HT1080 (cell line): ENCODE measurements at places on chromosomes 5 and 9. TPM values are rescaled to one million over a fixed set of nuclear protein-coding genes. Genes with fewer than 3 reads are reported as not detected.

DNA sequence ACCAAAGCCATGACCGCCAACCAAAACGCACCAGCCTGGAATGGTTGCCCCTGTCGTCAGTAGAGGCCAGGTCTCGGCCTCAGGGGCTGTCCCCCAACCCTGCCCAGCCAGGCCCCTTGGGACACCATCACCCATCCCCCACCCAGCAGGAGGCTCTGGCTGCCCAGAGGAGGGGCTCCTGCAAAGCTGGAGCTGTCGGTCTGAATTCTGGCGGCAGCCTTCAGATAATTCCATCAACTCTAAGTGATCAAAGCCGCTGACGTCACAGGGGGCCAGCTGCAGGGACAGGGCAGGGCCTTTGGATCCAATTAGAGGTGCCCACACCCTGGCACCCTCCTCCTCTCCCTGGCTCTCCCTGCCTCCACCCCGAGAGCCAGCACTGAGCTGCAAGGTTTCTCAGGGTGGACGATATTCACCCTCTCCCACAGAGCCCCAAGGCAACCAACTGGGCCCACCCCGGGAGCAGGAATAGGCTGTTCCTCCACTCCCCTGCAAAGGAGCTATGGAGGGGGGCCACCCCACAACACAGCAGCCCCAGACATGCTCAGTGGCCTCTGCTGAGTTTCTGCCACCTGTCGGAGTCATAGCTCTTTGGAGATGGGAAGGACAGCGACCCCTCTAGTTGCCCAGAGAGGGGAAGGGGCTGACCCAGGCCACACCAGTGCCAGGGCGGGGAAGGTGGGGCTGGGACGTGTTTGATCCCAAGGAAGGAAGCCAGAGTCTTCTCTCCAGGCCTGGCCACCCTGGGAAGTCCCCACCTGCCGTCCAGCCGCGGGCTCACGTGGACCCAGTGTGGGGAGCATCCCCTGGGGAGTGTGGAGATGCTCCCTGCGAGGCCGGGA is 78.4 kb downstream of the NTNG2 start:
- no peak for DNase-seq

DNA sequence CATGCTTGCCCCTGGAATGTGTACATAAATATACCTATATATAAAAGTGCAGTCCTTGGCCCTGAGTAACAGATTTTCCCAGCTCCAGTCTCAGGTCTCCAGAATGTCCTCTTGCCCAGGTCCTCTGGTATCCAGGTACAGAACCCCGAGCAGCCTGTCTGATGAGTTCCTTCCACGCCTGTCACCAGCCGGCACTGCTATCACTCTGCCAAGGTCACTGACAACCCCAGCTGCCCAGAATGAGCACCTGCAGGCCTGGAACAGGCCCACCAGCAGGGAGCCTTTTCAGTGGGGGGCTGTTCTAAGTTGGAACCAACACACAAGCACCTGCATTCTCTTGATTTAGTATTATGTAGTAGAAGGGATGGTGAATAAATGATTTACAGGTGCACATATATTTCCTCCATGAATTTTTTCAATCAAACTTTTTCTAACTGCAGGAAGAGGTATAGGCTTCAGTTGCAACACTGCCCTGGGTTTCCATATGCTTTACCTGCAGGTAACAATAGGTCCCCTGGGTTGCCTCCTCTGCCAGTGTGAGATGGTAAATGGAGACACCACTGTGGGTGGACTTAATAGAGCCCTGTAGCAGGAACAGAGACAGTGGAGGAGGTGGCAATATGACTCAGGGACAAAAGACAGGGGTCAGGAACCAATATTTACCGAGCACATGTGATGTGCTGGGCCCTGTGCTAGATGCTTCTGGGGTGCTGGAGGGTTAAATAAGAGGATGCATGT is 291.9 kb downstream of the SPOCK1 start:
- no peak for DNase-seq

DNA sequence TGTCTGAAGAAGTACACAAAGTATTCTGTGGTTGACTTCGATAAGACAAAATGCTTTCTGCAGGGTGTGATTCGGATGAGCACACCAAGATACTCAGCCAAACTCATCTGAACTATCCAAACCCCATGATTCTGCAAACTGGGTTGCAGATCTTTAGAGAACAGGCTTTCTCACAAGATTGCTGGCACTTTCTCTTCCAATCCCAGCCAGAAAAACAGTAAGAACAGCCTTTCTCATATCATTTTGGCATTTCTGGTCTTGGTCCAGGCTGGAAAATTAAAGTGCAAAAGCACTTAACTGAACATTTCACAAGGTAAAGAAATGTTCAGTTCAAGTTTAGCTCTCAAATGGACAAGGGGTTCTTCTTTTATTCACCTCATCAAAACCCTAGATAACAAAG is 269.1 kb downstream of the NR2F1-AS1 start:
- no peak for DNase-seq

DNA sequence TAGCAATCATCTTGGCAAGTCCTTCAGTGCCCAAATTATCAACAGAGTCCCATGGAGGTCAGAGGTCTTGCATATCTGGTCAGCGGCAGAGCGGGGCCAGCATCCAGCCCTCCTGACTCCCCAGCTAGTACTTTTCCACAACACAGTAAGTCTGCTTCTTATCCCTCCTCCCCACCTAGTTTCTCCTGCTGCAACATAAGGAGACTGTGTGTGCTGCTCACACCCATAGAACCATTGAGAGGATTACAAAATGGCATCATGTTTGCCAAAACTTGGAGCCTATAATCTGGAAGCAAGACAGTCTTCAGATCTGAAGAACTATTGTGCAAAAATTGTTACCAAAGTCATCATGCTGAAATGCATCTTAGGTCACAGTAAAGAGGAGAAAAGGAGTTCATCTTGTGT is 125.8 kb upstream of the ZNF366 start:
- no peak for DNase-seq

DNA sequence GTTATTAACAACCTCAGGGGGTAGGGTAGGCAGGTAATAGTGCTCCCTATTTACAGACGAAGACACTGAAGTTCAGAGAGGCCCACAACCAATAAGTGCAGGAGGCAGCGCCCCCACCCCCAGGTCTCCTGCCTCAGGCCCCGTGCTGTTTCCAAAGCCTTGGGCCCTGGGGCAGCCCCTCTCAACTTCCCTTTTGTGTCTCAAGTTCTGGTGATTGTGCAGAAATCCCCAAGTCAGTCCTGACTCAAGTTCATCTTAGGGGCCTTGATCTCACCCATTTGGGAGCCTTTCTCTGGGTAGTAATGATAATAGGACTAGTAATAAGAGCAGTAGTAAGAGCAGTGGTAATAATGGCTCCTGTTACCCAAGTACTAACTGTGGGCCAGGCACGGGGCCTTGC is 35.5 kb upstream of the ASS1 start:
- no peak for DNase-seq

DNA sequence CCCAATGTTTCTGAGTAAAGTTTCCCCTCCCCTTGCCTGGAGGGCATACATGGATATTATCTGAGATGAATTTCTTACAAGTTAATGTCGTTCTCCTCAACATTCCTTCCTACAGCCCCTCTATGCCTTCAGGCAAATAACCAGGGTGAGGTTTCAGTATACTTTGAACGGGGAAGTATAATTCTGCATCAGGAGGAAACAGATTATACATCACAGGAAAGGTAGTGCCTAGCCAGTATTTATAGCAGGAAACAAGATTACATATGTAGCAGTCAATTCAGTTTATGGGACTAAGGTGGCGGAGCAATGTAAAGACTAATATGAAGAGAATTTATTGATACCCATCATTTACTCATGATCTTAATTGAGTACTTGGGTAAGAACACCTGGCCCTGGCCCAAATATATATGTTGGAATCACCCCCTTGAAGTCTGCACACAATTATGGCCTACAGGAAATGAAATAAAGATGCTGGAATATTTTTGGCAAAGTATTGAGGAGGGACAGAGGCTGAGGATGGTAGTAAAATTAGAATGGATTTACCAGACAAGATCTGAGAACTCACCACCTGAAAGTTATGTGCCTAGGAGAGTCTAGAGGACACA is 661.1 kb downstream of the PTPRD start:
- DNase-seq = no peak

GRCh38 chr5:35337340-35338156 is 107.3 kb upstream of the PRLR start:
- DNase-seq = no peak

DNA sequence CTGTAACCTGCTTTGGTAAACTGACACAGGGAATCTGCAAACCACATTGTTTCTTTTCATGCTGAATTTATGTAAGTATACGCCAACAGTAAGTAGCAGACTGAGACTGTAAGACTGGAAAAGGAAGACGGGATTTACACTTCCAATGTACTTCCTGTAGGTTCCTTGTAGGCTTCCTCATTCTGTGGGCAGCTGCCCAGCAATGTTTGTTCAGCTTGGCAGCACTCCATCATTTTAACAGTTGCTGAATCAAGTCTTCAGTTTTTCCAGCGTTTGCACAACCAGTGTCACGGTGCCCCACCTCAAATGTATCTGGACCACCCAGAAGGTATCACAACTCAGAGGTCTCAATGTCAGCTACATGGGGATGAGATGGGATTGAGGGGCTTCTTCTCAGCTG is 232.6 kb downstream of the PRDM9 start:
- DNase-seq = no peak

GRCh38 chr5:56640763-56641406 is 174.5 kb upstream of the MAP3K1 start:
- DNase-seq = no peak

- no peak for DNase-seq
These were observed 12.0 kb upstream of the ASS1 start for GRCh38 chr9:130432796-130433167.

DNA sequence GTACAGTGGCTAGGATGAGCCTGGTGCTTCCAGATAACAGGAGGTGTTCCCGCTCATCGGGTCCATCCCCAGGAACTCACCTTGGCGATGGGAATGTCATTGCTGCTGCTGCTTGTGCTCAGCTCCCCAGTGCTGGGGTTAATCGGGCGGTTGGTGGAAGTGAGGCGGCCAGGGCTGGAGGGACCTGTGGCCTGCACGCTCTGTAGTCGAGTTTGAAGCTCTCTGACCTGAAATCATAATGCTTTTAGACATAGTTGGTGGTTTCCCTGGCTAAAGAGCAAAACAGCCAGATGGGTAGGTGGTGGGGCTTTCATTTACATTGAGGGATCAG is 108.5 kb downstream of the DCP2 start:
- DNase-seq = no peak

IER5L gene
- total RNA-seq = 58.9 and 76.5 TPM in 2 replicates

SLC27A6 gene
- total RNA-seq = 0.26 and 0.27 TPM in 2 replicates

TERT gene
- 9.0 and 10.5 TPM in 2 replicates for total RNA-seq

BARHL1 gene
- not detected in 2 replicates for total RNA-seq
